ENCODE measurements at places on chromosomes 2 and 18.

- no peak for DNase-seq
These were observed 240.7 kb downstream of the WDR7 start for GRCh38 chr18:56891870-56892269.

- DNase-seq = no peak
These were observed 54.3 kb upstream of the RMDN2 start for GRCh38 chr2:37870829-37871228.

GRCh38 chr2:220071696-220072095 is 444.3 kb downstream of the SLC4A3 start:
- DNase-seq = no peak

- DNase-seq = peak; percentile 20
These were observed 53.6 kb upstream of the PKDCC start for GRCh38 chr2:41994233-41994637.

DNA sequence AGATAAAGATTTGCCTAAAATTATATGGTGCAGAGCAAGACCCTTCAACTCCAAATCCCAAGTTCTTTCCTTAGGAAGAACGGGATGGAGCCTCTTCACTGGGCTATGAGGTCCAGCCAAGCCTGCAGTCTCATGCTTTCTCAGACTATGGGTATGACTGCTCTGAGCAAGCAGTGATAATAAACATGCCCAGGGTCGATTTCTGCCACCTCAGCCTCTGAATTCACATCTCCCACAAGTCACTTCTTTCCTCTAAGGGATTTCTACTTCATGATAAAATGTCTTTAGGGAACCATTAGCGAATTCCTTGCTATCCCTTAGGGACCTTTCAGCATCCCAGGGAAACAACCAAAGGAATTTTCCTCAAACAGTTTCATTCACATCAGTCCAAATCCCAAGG is 94.8 kb downstream of the GFPT1 start:
- no peak for DNase-seq

- peak; percentile 66 for DNase-seq
These were observed 24.6 kb downstream of the DYTN start for GRCh38 chr2:206693399-206694137.

GRCh38 chr18:74454279-74454751 is 2.8 kb downstream of the DIPK1C start:
- DNase-seq = no peak

- DNase-seq = no peak
These were observed 10.6 kb upstream of the CHRNA1 start for GRCh38 chr2:174774886-174775285.

- no peak for DNase-seq
These were observed 48.8 kb upstream of the REL start for GRCh38 chr2:60832621-60833020.

DNA sequence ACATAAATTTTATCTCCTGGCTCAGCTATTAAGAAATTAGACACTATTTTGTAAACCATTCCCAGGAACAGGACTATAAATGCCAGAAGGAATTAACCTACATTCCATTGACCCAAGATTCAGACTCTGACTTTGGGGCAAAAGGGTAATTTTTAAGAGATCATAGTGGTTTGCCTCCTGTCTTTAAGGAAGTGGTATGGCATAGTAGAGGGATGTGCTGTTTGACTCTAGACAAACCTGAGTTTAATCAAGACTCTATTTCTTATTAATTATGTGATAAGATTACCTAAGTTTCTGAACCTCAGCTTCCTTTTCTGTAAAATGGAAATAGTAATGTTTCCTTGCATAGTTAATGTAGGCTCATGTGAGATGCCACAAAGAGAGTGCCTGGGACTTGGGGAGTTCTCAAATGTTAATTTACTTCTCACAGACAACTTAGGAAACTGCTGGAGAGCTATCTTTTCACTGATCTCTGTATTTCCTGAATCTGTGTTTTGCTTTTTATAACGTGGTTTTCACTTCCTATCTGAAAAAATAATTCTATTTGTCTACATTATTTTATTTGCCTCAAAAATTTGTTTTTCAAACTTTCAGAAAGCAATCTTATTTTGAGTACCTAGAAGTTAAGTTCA is 11.9 kb upstream of the SLC40A1 start:
- no peak for DNase-seq

DNA sequence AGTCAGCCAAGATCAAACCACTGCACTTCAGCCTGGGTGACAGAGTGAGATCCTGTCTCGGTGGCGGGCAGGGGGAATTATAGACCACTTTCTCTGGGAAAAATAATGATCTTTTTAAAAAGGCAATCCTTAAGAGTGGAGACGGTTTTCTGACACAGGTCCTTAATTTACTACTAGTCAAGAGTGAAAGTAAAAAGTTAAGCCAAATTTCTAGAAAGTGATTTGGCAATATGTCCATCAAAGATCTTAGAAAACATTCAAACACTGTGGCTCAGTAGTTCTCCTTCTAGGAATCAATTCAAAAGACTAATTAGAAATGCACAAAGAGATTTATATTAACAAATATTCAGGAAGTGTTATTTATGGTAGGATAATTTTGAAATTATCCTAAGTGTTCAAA is 148.5 kb upstream of the DNMT3A start:
- no peak for DNase-seq

DNA sequence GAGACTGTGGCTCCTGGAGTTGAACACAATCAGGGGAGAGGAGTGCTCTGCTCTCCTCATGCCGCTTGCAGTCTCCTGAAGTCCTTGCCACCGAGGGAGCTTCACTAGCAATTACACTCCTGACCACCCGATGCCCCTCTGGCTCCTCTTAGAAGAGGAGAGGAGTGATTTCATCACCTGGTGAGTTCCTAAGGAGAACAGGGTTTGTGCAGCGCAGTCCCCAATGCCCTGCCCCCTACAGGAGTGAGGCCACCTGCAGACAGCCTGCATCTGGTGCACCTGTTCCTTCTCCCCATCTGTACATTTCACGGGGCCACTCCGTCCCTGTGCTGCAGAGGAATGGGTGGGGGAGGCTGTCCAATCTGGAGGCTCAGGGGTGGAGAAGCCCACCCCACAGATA is 267.2 kb downstream of the HRH4 start:
- DNase-seq = no peak

DNA sequence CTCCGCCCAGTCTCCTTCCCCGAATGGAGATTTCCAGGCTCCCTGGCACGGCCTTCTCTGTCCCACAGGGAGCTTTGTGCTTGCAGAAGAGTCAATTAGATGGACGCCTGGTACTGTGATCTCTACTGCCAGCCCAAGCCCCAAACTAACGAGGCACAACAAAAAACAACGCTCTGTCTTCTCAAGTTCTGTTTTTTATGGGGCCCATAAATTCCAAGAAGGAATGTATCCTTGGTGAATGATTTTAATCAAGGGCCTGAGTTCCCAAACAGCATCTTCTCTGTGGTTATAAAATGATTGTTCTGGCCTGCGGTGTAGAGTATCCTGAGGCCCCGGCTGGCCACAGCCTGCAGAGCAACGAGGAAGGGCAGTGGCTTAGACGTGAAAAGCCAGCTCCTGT is 219.5 kb downstream of the CLIP4 start:
- no peak for DNase-seq

- no peak for DNase-seq
These were observed 89.3 kb downstream of the LIMS1 start for GRCh38 chr2:108623616-108624015.
